Common myeloid progenitor, CD34-positive (primary cell): ENCODE measurements at places on chromosomes 3 and 15.
A peak's percentile ranks its signal among the peaks of the same experiment; 100 is the strongest.

DNA sequence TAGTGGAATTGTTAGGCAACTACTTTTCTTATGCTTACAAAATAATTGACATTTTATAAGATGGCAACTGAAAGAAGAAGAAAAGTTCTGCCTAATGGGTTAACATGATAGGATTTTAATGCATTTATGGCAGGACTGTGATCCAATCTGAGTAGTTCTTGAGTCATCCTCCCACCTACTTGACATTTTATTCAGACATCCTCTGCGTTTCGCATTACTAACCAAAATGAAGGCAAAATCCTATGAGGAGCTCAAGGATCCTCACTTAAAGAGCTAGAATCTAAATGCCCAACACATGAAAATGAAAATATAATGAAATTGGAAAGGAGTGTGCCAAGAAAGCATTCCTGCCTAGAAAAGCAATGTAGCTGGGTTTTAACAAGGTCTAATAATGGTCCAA is 581.1 kb upstream of the SEMA6D start:
- H3K36me3 ChIP-seq, result no peaks in the 10 kb centered on the region
- no peak overlapping the region for H3K4me3 ChIP-seq
- no peak for DNase-seq
- H3K27ac ChIP-seq, result no peak overlapping the region

DNA sequence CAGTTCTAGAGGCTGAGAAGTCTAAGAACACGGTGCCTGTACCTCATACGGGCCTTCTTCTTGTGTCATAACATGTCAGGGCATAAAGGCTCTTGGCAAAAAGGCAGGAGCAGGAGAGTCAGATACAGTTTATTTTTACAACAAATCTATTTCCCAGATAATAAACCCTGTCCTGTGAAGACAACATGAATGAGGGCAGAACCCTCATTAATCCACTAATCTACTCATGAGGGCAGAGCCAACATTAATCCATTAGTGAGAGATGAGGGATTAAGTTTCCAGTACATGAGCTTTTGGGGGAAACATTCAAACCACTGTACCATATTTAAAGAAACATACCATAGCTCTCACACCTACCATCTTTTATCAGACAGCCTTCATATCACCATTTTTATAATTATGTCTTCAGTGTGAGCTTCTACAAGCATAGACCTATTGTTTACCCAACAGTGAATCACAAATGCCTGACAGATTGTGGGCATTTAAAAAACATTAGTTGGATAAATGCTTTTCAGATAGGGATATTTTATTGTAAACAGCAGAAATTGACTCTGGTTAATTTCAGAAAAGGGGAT is 645.8 kb downstream of the GRM7 start:
- no peak overlapping the region for H3K4me3 ChIP-seq
- DNase-seq, result no peak
- H3K36me3 ChIP-seq, result no peaks in the 10 kb centered on the region
- H3K27me3 ChIP-seq, result no peaks in the 10 kb centered on the region
- no peak overlapping the region for H3K27ac ChIP-seq

GRCh38 chr3:45994419-45995235 is 997 bp downstream of the FYCO1 start:
- DNase-seq, result peak; percentile 57
- peaks cover 43% of the 10 kb centered on the region for H3K4me1 ChIP-seq
- no peaks in the 10 kb centered on the region for H3K27me3 ChIP-seq
- H3K4me3 ChIP-seq, result peak overlapping the region; percentile 87

DNA sequence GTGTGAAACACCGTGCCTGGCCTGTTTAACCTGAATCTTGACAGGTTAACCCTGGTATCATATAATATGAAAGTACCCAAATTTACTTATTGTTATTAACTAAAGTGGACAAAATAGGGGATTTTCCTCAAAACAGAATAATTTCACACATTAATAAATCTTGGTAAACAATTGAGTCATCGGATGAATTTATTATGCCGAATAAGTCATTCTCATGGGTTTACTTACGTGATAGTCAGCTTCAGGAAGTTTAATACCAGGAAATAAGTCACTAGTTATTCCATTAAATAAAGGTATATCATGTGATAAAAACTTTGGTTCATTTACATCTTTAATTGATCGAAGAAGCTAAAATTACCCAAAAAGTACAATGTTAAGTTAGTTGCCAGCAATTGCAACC is 99.7 kb downstream of the DNAH12 start:
- no peaks in the 10 kb centered on the region for H3K36me3 ChIP-seq
- H3K27me3 ChIP-seq, result no peaks in the 10 kb centered on the region
- DNase-seq, result no peak
- no peak overlapping the region for H3K4me3 ChIP-seq
- H3K27ac ChIP-seq, result no peak overlapping the region

- H3K4me1 ChIP-seq, result no peaks in the 10 kb centered on the region
- H3K36me3 ChIP-seq, result no peaks in the 10 kb centered on the region
- peak; percentile 73 for DNase-seq
- H3K27ac ChIP-seq, result no peak overlapping the region
- no peak overlapping the region for H3K4me3 ChIP-seq
- no peaks in the 10 kb centered on the region for H3K27me3 ChIP-seq
These were observed 11.9 kb downstream of the CX3CR1 start for GRCh38 chr3:39267631-39268548.

GRCh38 chr3:147409143-147410115 is at the start of gene ZIC1:
ZIC1 (plus strand) TSS chr3:147409365; CDS start chr3:147410113, 748 bp downstream.
- no peak within 1 kb of the TSS for H3K4me3 ChIP-seq
- peaks cover 60% of the 10 kb centered on the region for H3K27me3 ChIP-seq
- no peaks in the 10 kb centered on the region for H3K36me3 ChIP-seq
- H3K4me1 ChIP-seq, result peaks cover 26% of the 10 kb centered on the region
- H3K27ac ChIP-seq, result no peak within 1 kb of the TSS

- peaks cover 25% of the 10 kb centered on the region for H3K4me1 ChIP-seq
- H3K36me3 ChIP-seq, result no peaks in the 10 kb centered on the region
- H3K27ac ChIP-seq, result peak overlapping the region; percentile 62
- no peak for DNase-seq
- no peak overlapping the region for H3K4me3 ChIP-seq
- H3K27me3 ChIP-seq, result no peaks in the 10 kb centered on the region
These were observed 28.4 kb upstream of the PIK3CB start for GRCh38 chr3:138862924-138863775.
